Effector CD4-positive, alpha-beta T cell (primary cell): ENCODE measurements at places on chromosomes 11 and 22.

GRCh38 chr22:43829904-43830851 lies 18.1 kb upstream of the EFCAB6 start:
- no peak for DNase-seq

GRCh38 chr11:67439321-67440228 lies 2.1 kb upstream of the PTPRCAP start:
- DNase-seq = no peak

DNA sequence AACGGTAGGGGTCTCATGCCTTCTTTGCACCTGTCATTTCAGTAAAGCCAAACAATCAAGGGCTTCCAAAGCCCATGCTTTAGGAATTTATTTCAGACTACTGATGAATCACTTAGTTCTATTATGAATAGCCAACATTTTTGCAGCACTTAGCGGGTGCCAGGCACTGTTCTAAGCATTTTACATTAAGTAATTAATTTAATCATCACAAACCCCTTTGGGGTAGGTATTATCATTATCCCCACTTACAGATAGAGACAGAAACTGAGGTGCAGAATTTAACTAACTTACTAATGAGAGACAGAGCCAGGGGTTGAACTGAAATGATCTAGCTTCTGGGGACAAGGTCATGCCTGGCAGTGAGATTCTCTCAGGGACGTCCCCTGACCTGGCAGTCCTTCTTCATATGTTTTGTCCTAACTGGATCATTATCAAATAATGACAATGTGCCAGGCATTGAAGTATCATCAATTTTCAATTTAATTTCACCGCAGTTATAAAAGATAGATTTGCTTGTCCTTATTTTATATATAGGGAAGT lies 31.7 kb upstream of the NAV2 start:
- DNase-seq = no peak

DNA sequence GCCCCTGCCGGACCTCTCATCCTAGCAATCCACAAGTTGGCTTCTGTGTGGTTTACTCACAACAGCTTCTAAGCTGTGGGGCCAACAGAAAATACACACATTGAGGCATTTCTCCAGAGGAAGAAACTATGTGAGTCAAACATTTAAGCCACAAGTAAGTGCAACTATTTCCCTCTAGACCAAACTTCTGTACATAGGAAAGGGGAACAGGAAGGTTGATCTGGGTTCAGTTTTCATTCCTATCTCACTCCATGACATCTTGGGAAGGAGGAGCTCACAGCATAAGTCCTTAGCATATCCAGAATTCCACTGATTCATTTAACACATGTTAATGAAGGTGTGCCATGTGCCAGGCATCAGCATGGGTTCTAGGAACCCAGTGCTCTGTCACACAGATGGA lies 72.8 kb upstream of the PICALM start:
- DNase-seq = no peak

- DNase-seq = no peak
Observed at GRCh38 chr11:116168459-116168787, 604.4 kb downstream of the BUD13 start.

DNA sequence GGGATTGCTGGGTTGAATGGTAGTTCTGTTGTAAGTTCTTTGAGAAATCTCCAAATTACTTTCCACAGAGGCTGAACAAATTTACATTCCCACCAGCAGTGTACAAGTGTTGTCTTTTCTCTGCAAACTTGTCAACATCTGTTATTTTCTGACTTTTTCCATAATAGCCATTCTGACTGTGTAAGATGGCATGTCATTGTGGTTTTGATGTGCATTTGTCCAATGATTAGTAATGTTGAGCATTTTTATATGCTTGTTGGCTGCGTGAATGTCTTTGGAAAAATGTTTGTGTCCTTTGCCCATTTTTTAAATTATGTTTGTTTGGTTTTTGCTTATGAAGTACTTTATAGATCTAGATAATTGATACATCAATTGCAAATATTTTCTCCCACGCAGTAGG lies 1025.0 kb downstream of the JRKL start:
- DNase-seq = no peak

DNA sequence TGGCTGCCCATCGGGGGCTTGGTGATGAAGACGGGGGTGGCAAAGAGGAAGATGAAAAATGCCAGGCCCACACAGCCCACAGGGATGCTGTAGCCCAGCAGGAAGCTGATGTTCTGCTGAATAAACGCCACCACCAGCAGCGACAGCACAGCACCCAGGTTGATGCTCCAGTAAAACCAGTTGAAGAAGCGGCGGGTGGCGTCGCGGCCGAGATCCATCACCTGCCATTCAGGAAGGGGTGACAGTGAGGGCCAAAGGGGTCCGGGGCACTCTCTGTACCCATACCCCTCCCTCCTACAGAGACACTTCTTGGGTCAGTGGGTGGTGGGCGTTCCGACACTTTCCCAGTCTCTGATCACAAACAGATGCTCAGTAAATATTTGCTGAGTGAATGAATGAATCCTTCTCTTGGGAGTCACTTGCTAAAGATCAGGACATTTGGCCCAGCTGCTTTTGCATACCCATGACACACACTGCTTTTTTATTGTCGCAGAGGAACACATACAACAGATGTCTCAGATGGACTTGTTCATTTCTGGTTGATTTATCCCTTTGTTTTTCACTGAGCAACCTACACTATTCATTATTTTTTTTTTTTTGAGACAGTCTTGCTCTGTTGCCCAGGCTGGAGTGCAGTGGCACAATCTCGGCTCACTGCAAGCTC lies 5.2 kb downstream of the SLC15A3 start:
- no peak for DNase-seq

DNA sequence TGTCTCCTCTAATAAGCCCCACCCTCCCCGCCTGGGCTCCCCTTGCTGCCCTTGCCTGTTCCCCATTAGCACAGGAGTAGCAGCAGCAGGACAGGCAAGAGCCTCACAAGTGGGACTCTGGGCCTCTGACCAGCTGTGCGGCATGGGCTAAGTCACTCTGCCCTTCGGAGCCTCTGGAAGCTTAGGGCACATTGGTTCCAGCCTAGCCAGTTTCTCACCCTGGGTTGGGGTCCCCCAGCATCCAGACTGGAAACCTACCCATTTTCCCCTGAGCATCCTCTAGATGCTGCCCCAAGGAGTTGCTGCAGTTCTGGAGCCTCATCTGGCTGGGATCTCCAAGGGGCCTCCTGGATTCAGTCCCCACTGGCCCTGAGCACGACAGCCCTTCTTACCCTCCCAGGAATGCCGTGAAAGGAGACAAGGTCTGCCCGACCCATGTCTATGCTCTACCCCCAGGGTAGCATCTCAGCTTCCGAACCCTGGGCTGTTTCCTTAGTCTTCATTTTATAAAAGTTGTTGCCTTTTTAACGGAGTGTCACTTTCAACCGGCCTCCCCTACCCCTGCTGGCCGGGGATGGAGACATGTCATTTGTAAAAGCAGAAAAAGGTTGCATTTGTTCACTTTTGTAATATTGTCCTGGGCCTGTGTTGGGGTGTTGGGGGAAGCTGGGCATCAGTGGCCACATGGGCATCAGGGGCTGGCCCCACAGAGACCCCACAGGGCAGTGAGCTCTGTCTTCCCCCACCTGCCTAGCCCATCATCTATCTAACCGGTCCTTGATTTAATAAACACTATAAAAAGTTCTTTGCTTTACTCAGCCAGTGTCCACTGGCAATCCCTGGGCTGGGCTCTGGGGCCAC lies 14.4 kb downstream of the TSKU start:
- no peak for DNase-seq

DNA sequence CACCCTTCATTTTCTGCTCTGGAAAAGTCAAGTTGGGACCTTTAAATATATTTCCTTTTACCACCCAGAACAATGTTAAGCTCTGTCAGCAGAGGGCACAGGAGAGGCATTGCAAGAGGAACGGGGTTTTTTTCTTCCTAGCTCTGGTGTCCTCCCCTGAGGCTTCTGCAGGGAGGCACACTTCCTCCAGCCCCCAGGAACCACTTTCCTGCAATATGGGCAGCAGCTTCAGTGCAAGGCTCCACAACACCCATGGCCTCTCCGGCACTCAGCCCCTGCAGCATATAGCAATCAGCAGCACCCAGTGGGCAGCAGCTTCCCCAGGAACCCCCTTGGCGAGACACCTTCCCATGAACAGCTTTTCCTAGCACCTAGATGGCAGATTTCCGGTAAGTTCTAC lies 101.4 kb downstream of the SYT9 start:
- no peak for DNase-seq

- DNase-seq = no peak
Observed at GRCh38 chr22:17836992-17837742, 62.9 kb upstream of the BID start.

GRCh38 chr11:123448823-123449222 lies 18.8 kb downstream of the GRAMD1B start:
- no peak for DNase-seq

DNA sequence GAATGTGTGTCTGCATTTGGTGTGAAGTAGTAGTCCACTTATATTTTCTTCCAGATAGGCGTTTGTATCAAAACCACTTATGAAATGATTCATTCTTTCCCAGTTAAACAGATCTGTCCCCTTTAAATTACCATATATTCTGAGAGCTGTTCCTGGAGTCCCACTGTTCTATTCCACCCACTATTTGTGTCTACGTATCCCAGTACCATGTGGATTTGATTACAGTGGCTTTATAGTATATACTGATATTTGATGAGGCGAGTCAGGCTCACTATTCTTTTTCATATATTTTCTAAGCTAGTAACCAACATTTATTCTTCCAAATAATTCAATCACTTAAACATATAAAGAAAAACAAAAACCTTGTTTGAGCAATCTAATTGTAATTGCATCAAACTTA lies 81.9 kb upstream of the RASSF10 start:
- DNase-seq = no peak

- no peak for DNase-seq
Observed at GRCh38 chr11:45035413-45035812, 84.7 kb upstream of the TP53I11 start.

DNA sequence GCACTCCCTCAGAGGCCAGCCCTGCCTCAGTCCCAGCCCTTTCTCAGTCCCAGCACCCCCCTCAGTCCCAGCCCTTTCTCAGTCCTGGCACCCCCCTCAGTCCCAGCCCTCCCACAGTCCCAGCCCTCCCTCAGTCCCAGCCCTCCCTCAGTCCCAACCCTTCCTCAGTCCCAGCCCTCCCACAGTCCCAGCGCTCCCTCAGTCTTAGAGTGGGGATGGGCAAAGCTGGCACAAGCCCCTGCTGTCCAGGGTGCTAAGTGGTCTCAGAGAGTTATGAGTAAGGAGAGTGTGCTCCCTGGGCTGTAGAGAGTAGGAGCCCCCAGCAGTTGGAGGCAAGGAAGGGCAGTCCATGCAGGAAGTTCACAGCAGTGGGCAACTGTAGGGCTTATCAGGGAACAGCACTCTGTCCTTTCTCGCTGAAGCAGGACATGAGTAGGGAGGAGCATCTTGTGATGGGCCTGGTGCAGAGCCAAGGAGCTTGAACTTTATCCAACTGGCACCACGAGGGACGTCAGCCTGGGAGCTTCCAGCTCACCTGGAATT lies 51.4 kb upstream of the CRYBB3 start:
- no peak for DNase-seq

- DNase-seq = no peak
Observed at GRCh38 chr11:15775015-15775541, 581.3 kb downstream of the SOX6 start.

GRCh38 chr22:29744902-29745301 lies 21.9 kb downstream of the ZMAT5 start:
- no peak for DNase-seq

DNA sequence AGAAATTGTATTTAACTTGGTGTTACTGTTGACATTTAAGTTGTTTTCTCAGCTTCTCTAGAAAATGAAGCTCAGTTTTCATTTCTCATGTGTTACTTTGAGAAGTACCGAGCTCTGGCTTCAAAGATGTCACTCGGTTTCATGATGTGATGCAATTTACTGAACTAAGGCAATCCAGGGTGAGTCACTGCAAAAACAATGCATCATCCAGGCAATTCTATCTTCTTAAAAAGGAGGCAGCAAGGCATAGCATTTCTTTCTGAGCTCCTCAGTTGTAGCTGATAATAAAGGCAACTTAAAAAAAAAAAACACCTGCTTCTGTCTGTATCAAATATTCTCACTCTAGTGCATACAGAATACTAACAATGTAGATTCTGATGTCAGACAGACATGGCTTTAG lies 91.1 kb upstream of the KCNA4 start:
- no peak for DNase-seq

- no peak for DNase-seq
Observed at GRCh38 chr11:2458321-2458720, 13.5 kb downstream of the KCNQ1 start.

DNA sequence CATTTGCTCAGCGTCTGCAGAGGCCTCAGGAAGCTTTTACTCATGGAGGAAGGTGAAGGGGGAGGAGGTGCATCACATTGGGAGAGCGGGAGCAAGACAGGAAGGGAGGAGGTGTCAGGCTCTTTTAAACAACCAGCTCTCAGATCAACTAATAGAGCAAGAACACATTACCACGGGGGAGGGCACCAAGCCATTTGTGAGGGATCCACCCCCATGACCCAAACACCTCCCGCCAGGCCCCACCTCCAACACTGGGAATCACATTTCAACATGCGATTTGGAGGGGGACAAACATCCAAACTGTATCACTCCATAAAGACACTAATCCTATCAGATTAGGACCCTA lies 18.9 kb upstream of the THY1 start:
- no peak for DNase-seq

- DNase-seq = no peak
Observed at GRCh38 chr11:103070142-103070541, 21.8 kb downstream of the DCUN1D5 start.

DNA sequence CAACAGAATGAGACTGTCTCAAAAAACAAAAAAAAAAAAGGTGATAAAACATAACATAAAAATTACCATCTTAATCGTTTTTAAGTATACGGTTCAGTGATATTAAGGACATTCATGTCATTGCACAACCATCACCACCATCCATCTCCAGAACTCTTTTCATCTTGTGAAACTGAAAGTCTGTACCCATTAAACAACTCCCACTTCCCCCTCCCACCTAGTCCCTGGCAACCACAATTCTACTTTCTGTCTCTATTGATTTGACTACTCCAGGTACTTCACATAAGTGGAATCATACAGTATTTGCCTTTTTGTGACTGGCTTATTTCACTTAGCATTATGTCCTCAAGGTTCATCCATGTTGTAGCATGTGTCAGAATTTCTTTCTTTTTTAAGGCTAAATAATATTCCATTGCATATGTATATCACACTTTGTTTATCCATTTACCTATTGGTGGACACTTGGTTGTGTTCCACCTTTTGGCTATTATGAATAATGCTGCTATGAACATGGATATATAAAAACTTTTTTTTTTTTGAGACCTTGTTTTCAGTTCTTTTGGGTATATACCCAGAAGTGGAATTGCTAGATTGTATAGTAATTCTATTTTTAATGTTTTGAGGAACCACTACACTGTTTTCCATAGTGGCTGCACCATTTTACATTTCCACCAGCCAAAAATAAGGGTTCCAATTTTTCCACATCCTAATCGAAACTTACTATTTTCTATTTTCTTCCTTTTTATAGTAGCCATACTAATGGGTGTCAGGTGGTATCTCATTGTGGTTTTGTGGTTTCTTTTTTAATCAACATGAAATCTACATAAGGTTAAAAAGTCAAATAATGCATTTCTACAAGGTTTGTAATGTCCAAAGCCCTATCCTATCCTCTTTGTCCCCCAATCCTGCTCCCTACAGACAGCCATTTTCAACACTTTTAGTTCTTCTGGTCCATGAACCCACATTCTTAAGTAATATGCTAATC lies 23.4 kb upstream of the PIK3C2A start:
- DNase-seq = no peak
